Activated naive CD4-positive, alpha-beta T cell treated with anti-CD3 and anti-CD28 coated beads, Interleukin-2, amount 50 U/mL, for 72 hours (primary cell): ENCODE measurements at places on chromosomes 6 and 20. TPM values are rescaled to one million over a fixed set of nuclear protein-coding genes. Genes with fewer than 3 reads are reported as not detected.

- DNase-seq: no peak
These were observed 117.3 kb downstream of the TMEM170B start for GRCh38 chr6:11654876-11655275.

DNA sequence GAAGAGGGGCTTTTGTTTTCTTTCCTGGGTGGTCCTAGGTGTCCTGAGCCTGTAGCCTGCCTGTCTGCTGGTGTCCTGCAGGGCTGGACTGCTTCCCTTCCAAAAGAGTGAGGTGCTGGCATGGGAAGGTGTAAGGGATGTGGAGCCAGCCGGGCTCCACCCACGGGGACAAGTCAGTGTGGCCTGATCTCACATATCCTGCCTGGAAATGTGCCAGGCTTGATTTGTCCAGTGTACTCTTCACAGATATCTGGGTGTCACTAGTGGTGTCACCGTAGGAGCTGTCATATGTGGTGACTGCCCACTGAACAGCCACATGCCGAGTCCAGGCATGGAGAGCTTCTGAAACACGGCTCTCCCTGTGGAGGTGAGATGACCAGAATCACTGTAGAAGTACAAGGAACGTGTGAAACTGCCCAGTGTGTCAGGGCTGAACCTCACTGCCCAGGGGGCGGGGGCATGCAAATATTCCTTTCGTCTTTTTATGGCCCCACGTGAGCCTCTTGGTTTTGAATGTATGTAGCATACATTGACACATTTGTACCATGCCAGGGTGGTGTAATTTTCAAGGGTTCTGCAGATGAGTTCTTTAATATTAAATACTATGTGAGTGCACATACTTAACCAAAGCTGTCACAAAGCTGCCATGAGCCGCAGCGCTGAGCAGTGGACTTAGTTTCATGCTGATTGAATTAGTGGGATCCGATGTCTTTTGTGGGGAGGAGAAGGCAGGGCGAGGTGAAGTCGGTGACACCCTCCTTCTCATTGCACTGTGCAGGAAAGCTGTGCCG, 55.8 kb downstream of the CDH4 start:
- DNase-seq: no peak

DNA sequence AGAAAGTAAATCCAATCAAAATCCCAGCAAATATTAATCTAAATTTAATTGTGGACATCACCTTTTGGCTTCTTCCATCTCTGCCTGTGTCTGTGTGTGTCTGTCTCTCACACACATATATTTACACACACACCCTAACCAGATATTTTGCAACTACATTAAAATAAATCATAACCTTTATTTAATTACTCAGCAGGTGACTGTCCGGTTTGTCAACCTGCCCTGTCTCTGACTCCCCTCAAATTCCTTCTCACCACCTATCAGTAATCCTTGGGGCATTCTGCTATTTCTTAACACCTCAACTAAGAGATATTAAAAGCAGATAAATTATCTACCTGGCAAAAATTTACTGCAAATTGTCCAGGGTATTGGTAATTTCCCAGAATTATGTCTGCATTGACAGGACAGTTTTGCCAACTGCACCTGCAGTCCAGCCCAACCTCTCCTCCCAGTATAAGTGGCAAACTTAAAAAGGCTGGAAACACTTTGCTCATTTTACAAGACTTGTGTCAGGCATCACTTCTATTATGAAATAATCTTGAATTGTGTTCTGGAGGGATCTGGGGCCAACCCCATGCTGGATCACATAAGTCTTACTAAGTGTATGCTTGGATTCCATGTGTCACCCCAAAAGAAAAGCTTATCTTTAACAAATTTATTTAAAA, 216.1 kb downstream of the GMDS start:
- no peak for DNase-seq

GRCh38 chr20:389220-389619, 8.7 kb downstream of the TRIB3 start:
- no peak for DNase-seq

- DNase-seq: no peak
These were observed 523 bp downstream of the TMEM30A start for GRCh38 chr6:75283907-75284631.

DNA sequence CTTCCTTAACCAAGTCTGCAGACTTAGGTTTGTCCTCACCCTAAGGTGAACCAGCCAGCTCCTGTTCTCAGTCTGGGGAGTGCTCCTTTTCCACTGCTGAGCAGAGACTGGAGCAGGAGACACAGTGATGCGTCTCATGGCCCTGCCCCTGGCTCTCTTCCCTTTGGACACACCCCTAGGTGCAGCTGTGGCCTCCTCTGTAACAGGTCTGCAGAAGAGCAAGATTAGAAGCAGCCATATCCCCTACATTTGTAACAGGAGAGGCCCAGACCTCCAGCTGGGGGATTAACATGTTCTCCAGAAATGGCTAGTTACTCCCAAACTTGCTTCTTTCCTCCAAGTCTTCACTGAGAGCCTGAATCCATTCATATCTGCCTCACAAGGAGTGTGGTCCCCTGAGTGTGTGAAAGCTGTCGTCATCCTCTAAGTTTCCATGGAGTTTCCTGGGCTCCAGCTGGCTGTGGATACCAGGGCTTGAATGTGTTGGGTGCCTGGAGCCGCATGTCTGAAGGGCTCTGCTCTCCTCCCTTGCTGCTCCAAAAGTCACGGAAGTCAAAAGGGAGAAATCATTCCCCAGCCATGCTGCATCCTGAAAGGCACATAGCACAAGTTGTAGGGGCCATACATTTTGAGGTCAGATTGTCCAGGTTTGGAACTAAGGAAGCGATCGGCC, 57.7 kb downstream of the PPP1R14C start:
- no peak for DNase-seq

GRCh38 chr6:22442826-22443225, 126.5 kb upstream of the HDGFL1 start:
- DNase-seq: no peak

DNA sequence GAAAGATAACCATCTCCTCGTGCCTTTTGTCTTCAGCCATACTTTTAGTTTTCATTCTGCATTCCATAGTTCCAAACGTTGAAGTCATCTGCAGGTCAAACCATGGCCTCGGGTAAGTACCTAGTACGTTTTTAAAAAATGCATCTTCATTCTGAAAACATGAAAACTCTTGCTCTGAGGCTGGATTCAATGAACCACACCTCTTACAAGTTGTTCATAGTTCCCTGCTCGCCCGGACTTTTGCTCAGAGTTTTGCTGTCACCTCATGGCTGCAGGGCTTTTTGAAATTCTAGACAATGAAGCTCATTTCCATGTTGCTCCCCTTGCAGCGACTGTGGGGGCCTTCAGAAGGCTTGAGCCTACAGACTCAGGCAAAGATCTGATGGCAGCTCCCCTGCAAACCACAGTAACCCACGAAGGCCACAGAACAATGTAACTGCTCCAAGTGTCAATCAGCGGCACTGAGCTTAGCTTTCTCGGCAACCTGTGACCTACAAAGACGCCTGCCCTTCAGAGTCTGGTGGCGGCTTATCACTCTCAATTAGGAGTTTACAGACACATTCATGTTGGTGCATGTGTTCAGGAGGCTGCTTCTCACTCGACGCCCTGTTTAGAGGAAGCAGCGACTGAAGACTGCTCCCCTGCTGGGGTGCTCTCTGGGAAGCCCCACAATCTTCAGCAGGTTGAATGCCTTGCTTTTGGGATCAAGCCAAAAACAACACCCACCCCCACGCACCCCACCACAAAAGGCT, 61.2 kb downstream of the FOXC1 start:
- DNase-seq: no peak

GRCh38 chr6:160972111-160972510, 19.5 kb upstream of the MAP3K4 start:
- DNase-seq: no peak

DNA sequence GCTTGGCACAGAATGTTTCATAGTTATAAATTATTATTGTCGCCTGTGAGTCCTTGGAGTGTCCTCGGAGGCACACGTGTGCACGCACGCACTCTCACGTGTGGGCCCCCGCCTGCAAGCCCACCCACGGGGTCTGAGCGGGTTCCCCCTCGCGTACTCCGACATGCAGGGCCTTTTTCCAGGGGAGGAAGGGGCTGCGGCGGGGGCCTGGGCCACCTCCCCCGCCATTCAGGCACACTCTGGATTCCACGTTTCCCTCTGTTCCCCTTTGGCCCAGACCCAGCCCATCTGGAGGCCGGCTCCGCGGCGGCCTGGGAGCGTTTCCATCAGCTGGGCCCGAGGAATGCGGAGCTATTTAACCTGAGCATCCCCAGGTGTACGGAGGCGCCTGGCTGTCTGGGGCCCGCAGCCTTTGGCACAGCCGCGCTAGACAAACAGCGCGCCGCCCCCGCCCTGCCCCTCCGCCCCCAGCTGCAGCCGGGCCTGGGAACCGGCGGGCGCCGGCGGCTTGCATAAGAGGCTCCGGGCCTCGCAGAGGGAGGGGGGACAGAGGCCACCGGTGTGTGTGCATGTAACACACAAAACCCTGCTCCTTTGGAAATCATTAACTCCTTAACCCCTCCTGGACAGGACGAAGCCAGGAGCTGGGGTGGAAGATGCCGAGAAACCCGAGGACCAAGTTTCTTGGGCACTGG, 3.3 kb downstream of the ID1 start:
- no peak for DNase-seq

- DNase-seq: no peak
These were observed 12.0 kb downstream of the CENPW start for GRCh38 chr6:126351960-126352359.

- no peak for DNase-seq
These were observed 118.1 kb upstream of the ENPP5 start for GRCh38 chr6:46288835-46289234.

DNA sequence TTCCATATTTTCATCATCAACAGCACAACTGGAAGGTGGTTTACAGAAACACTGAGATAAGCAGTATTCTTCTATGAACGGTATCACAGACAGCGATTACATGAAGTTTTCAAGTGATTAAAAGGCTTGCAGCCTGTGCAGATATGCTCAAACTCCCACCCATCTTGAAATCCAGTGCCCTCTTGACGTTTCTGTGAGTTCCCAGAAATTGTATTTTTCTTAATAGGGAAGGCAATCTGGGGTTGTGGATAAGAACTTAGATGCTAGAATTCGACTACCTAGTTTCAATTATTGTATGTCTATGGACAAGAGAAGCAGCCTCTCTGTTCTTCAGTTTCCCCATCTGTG, 290.3 kb downstream of the ZNF217 start:
- DNase-seq: no peak

- DNase-seq: no peak
These were observed 44.8 kb downstream of the POPDC3 start for GRCh38 chr6:105135056-105135455.

DNA sequence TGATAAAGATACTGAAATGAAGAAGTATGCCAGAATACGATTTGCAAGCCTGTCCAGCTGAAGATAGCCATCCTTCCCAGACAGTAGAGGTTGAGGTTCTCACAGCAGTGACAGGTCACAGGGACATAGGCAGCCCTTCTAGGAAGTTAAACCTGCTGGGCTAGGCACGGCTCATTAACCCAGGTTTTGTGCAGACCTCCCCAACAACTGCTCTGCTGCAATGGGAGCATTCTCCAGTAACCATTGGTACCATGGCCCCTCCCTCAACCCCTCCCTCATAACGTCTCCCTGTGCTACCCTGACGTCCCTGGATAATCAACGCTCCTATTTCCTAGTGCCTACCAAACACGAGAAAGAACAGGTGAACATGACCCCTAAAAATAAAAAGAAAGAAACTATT, 15.8 kb downstream of the ID4 start:
- DNase-seq: no peak

DNA sequence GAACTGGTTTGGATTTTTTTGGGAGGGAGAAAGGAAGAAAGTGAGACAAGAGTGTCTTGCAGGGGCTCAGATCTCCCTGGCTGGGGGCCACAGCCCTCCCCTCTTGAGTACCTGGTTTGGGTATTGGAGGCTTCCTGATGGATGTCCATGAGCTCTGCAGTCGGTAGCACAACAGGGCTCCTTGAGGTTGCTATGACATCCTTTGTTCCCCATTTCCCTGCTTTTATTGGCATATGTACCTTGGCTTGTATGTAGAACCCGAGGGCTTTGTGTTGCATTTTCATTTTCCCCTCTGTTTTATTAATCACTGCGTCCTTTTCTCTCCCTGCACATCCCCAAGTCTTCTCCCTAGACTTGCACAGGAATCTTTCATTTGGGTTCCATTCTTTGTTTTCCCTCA, 355.5 kb upstream of the TSHZ2 start:
- no peak for DNase-seq

GRCh38 chr6:21375151-21376116, 218.1 kb upstream of the SOX4 start:
- no peak for DNase-seq

GRCh38 chr6:45679163-45679562, 301.4 kb upstream of the SUPT3H start:
- no peak for DNase-seq

DNA sequence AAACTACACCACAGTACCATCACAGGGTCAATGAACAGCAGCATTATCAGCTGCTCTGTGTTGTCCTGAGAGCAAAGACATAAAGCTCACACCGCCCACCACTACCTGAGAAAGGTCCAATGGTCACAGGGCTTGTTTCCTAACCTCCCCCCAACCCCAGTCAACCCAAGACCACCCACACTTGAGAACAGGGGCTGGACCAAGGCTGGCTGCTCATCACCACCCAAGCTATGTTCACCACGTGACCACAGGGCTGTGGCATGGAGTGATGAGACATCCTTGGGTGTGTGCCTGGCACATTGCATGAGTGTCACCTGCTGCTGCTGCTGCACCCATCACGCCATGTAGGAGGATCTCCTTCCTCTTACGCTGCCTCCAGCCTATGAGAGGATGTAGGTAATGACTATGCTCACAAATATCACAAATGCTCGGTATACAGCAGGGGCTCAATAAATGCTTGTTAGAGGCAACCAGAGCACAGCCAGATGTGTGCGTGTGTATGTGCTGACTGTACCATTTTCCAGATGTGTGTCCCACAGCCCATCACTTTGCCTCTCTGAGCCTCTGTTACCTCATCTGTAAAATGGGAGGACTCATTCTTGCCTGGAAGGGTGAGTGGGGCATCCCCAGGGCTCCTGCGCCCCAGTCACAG, 23.3 kb upstream of the SIRPA start:
- no peak for DNase-seq

Gene PSORS1C1
- 3.2 TPM for total RNA-seq

Gene RRAGD
- 20.5 TPM for total RNA-seq

Gene TRIM10
- total RNA-seq: 0.70 TPM

Gene SIRPB2
- not detected for total RNA-seq

Gene HAO1
- not detected for total RNA-seq

Gene RIPPLY2
- not detected for total RNA-seq

Gene TPX2
- 123 TPM for total RNA-seq

Gene CLIC5
- 8.4 TPM for total RNA-seq

Gene CD93
- total RNA-seq: 0.41 TPM

Gene ZNF165
- total RNA-seq: 35.7 TPM

Gene CCDC28A
- total RNA-seq: 17.1 TPM
